ENCODE measurements at places on chromosomes 5 and 9.

GRCh38 chr5:112915831-112916230 lies 6.2 kb downstream of the REEP5 start:
- DNase-seq = no peak

DNA sequence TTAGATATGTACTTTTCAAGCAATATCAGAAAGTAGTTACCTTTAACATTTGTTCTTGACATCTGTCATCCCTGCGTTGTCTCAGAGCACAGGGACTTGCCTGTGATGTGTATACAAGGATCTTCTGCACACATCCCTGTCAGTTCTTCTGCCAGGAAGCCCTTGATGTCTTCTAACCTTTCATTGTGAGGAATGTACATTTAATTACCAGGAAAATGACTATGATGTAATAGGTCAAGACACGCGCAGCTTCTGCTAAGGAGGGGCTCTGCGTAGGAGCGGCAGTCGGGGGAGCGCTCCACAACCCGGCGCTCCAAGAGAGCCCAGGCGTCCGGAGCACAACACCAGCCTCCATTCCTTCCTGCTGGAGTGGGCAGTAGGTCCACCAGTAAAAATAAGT lies 119.7 kb downstream of the IRX2 start:
- DNase-seq = no peak

DNA sequence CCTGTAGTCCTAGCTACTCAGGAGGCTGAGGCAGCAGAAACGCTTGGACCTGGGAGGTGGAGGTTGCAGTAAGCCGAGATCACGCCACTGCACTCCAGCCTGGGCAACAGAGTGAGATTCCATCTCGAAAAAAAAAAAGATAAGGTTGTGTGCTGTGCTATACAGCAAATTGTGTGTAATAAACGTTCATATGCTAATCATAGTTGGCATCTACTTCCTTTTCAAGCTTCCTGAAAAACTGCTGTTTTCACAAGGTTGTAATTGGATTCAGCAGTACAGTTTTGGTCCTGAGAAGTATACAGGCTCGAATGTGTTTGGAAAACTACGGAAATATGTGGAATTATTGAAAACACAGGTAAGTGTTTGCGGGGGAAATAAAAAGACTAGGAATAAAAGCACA lies 25.5 kb downstream of the OTULINL start:
- no peak for DNase-seq

DNA sequence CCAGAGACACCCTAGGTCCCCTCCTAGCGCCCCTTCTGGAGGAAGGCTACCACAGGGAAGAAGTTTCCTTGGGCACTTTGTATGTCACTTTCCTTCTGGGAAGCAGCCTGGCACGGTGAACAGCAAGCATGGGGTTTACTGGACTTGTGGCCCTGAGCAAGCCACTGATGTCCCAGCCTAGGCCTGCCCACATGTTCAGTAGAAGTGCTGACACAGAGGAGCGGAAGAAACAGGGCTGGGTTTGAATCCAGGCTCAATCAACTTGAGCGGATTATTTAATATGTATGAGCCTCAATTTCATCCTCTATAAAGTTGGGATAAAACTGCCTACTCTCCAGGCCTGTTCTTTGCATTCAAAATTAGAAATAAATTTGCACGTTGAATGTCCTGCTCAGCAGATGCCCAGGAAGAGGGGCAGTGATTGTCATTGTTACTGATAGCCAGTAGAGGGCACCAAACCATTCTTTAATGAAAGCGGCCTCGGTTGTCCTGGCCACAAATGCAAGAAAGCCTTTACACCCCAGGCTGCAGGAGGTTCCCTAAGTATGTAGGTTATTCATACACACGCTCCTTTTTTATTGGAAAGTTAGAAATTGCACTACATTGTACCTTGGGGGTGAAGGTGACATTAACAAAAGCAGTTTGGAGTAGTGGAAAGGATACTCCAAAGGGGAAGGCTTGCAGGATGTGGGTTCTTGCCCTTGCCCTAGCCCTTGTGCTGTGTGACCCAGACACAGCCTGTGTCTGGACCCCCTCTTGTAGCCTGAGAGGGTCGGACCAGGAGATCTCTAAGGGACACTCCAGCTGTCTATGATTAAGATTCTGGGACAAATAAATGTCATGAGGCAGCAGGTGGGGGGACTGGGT lies 13.4 kb upstream of the XPA start:
- peak; percentile 53 for DNase-seq

GRCh38 chr9:6214903-6215302 lies 704 bp upstream of the IL33 start:
- no peak for DNase-seq

DNA sequence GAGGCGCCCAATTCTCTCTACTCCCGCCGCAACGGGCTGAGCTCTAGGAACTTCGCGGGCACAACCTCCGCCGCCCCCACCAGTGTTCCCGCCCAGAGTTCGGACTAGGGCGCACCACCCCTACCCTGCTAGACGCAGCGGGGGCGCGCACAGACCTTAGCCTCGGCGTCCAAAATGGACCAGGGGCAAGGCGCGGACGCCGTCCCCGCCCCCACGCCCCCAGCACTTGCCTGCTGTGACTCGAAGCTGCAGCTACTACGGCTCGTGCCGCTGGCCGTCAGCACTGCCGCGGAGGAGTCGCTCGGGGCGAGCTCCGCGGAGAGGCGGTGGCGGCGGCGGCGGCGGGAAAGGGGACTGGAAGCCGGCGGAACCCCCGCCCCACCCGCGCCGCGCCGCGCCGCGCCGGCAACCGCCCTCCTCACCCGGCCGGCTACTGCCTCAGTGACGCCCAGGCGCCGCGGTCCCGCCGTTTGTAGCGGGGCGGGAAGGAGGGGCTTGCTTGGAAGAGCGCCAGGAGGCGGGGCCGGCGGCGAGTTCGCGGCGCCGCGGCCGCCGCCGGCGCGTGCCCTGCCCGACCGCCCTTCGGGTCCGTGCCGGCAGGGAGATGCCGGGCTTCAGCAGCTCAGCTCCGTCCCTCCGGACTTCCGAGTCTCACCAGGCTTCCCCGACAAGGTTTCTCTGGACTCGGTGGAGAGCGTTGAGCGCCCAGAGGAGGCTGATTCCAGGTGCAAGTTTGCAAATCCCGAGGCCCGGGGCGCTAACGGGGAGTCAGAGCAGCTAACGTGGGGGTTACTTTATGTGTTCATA lies 4.5 kb downstream of the ELAVL2 start:
- DNase-seq = no peak

- DNase-seq = no peak
Measured at GRCh38 chr9:34693560-34693959, 2.5 kb upstream of the CCL19 start.

DNA sequence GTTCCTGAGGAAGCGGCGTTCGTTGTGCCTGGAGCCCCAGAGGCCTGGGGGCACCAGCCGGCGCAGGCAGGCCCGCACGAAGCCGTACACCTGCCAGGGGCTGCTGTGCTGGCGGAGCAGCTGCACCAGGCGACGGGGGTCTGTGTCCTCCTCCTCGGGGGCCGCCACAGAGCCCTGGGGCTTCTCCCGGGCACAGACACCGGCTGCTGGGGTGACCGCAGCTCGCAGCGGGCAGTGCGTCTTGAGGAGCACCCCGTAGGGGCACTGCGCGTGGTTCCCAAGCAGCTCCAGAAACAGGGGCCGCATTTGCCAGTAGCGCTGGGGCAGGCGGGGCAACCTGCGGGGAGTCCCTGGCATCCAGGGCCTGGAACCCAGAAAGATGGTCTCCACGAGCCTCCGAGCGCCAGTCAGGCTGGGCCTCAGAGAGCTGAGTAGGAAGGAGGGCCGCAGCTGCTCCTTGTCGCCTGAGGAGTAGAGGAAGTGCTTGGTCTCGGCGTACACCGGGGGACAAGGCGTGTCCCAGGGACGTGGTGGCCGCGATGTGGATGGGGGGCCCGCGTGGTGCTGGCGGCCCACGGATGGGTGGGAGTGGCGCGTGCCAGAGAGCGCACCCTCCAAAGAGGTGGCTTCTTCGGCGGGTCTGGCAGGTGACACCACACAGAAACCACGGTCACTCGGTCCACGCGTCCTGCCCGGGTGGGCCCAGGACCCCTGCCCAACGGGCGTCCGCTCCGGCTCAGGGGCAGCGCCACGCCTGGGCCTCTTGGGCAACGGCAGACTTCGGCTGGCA lies 1.3 kb downstream of the TERT start:
- DNase-seq = no peak

- DNase-seq = peak; percentile 52
Measured at GRCh38 chr5:473551-474192, 30.7 kb downstream of the EXOC3 start.

GRCh38 chr5:72988769-72989168 lies 32.9 kb downstream of the FCHO2 start:
- no peak for DNase-seq

DNA sequence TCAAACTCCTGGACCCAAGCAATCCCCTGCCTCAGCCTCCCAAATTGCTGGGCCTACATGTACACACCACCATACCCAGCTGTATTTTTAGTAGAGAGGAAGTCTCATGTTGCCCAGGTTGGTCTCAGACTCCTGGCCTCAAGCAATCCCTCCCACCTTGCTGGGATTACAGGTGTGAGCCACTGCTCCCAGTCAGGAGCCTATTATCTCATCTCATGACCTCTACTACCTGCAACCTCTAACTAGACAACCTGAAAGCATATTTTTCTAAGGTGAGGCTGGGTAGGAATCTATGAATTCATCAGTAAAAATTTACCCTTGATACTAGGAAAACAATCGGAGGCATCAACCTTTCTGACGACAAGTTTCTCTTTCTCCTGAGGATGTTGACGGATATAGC lies 10.0 kb downstream of the FAM13B start:
- no peak for DNase-seq

DNA sequence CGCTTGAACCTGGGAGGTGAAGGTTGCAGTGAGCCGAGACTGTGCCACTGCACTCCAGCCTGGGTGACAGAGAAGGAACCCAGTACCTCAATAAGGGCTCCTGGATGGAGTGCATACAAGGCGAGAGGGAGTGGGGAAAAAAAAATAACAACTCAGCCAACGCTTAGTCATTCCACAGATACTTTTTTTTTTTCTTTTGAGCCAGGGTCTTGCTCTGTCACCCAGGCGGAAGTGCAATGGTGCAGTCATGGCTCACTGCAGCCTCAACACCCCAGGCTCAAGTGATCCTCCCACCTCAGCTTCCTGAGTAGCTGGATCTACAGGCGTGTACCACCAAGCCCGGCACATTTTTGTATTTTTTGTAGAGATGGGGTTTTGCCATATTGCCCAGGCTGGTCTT lies 59.5 kb upstream of the GGTA1 start:
- DNase-seq = no peak

- peak; percentile 64 for DNase-seq
Measured at GRCh38 chr5:43073597-43074546, 33.8 kb upstream of the ANXA2R start.

DNA sequence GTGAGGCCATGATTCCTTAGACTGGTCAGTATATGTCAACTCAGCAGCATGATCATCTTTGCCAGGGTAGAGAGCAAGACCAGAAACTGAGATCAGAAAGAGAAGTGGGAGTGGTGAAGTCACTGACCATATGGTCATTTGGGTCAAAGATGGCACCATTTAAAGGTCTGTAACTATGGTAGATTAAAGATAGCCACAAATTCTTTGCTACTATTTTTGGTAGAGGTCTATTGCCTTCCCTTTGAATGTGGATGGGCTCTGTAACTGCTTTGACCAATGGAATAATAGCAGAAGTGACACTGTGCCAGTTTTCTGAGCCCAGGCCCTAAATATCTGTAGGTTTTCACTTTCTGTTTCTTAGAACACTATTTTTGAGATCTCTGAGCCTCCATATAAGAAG lies 117.6 kb downstream of the PCSK1 start:
- no peak for DNase-seq

GRCh38 chr5:72151169-72151568 lies 43.9 kb downstream of the MAP1B start:
- no peak for DNase-seq

GRCh38 chr5:103258957-103259704 lies 568 bp downstream of the MACIR start:
- peak; percentile 67 for DNase-seq

GRCh38 chr5:61385627-61386026 lies 53.6 kb downstream of the ZSWIM6 start:
- no peak for DNase-seq

GRCh38 chr5:165334201-165334600 lies 1828.8 kb downstream of the MAT2B start:
- DNase-seq = no peak

GRCh38 chr9:116191576-116192415 lies 38.2 kb downstream of the PAPPA start:
- DNase-seq = no peak

DNA sequence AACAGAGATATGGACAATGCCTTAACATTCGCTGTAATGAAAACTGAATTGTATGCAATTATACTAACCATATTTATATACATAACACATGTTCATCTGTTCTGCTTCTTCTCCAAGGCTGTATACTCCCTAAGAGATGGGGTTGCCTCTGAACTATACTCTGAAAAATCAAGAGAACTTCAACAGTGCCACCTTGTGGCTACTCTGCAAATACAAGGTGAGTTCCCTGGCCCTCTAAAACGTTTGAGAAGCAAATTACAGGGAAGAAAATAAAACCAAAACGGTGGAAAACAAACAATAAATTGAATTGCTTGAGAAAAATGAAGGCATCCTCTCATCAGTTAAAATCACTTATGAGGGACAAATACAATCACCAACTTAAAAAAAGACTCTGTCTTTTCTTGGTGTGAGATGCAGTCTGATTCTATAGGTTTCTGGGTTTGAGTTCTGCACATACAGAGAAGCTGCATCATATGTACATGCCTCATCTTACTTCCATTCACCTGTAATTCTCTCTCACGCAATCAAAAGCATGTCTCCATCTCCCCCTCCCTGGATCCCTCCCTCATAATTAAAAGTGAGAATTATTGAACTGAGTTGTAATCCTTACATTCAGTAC lies 98.6 kb downstream of the FBXW11 start:
- peak; percentile 53 for DNase-seq

DNA sequence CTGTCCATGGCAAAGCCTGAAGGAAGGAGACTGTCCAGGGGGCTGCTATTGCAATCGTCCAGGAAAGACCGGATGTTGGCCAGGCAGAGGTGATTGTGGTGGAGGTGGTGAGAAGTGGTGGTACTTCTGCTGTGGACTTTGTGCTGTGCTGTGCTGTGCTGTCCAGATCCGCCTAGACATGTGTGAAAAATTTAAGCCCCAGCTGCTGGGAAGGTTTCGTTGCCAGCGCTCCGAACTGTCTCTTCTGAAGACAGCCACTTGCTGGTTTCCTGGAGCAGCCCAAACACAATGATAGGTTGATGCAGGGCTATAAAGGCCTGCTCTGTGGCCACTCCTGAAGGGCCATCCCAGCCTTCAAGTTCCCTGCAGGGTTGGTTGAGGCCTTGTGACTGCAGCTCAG lies 223.0 kb upstream of the MPDZ start:
- DNase-seq = no peak

GRCh38 chr9:111427186-111427585 lies 57.0 kb downstream of the ECPAS start:
- DNase-seq = no peak

DNA sequence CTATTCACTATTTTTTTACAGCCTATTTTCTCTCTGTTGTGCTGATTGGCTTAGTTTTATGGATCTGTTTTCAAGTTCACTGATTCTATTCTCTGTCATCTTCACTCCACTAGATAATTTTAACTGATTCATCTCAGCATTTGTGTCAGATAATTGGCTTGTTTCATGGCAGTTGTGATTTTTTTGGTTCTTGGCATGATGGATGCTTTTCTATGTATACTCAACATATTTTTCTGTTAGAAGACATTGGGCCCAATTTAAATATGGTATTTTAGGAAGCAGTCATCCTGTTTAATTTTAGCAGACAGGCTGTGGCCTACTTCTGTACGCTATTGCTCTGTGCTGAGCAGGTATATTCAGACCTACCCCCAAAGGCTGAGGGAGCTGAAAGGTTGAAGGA lies 1865.3 kb upstream of the ACO1 start:
- DNase-seq = no peak
